ENCODE measurements at places on chromosomes 1 and 21. TPM values are rescaled to one million over a fixed set of nuclear protein-coding genes. Genes with fewer than 3 reads are reported as not detected.

Gene COL8A2
- total RNA-seq: not detected

Gene CNR2
- total RNA-seq: 0.47 TPM

Gene AGT
- not detected for total RNA-seq

Gene PRAMEF18
- not detected for total RNA-seq

Gene SYNC
- not detected for total RNA-seq

GRCh38 chr1:199242601-199243000 is 603.8 kb downstream of the PTPRC start:
- H3K27ac ChIP-seq: no peak overlapping the region
- peaks cover 1% of the 10 kb centered on the region for H3K36me3 ChIP-seq

DNA sequence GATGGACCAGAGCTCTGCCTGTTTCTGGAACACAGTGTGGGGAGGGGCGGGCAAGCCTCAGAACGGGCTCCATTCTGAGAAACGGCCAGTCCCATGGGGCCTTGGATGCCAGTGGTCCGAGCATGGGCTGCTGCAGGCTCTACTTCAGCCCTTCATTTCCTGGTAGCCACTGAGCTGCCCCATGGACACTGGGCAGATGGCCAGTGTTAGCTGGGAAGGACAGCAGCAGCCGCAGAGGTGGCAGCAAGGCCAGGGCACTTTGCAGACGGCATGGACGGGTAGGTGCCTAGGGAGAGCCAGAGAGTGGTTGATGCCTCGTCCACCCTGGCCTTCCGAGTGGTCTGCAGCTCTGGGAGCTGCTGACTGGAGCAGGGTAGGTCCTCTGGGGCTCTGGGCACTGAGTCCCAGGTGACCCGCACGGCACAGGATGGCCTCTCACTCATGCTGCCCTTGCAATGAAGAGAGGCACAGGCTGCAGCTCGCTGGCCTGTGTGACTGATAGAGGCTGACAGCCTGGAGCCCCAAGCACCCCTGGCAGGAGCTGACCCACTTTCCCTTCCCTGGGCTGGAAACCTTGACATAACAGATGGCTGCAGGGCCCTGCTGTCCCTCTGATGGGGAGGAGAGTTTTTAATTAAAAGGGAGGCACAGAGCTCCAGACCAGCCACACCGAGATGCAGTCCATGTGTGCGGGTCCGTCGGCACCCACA is 87.7 kb upstream of the COL6A1 start:
- H3K27me3 ChIP-seq: peaks cover 15% of the 10 kb centered on the region
- no peaks in the 10 kb centered on the region for H3K36me3 ChIP-seq
- H3K27ac ChIP-seq: no peak overlapping the region
- no peak for DNase-seq
- H3K4me3 ChIP-seq: no peak overlapping the region

- no peak overlapping the region for H3K4me3 ChIP-seq
- H3K4me1 ChIP-seq: peaks cover 30% of the 10 kb centered on the region
- no peak overlapping the region for H3K27ac ChIP-seq
- no peak for DNase-seq
- peaks cover 2% of the 10 kb centered on the region for H3K36me3 ChIP-seq
These were observed 45.7 kb downstream of the MACO1 start for GRCh38 chr1:25476186-25477097.

GRCh38 chr1:37940299-37940947 is 6.4 kb downstream of the INPP5B start:
- H3K36me3 ChIP-seq: peaks cover 18% of the 10 kb centered on the region
- peaks cover 3% of the 10 kb centered on the region for H3K4me1 ChIP-seq
- no peak for DNase-seq
- H3K27ac ChIP-seq: no peak overlapping the region

- no peaks in the 10 kb centered on the region for H3K36me3 ChIP-seq
- H3K27me3 ChIP-seq: no peaks in the 10 kb centered on the region
These were observed 36.3 kb downstream of the PDPN start for GRCh38 chr1:13619909-13620308.

DNA sequence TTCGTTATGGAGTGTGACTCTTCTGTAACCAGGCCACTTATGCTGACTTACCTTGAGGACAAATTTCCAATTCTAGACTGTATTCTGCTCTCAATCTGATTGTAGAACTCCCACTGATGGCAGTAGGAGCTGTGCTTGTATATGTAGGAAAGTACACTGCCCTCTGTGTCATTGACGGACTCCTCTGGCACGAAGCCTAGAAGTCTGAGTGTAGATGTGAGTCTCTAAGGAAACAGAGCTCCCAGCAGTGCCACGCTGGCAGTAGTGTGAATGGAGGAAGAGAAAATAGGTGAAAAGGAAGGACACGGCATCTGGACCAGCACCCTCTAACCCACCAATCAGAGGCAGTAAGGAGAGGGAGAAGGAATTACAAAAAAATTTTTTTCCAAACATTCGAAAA is 130.4 kb upstream of the ADGRL2 start:
- no peaks in the 10 kb centered on the region for H3K4me1 ChIP-seq
- no peaks in the 10 kb centered on the region for H3K27me3 ChIP-seq
- no peak overlapping the region for H3K27ac ChIP-seq
- no peaks in the 10 kb centered on the region for H3K36me3 ChIP-seq

- no peaks in the 10 kb centered on the region for H3K4me1 ChIP-seq
- H3K27me3 ChIP-seq: no peaks in the 10 kb centered on the region
- no peak overlapping the region for H3K27ac ChIP-seq
- H3K36me3 ChIP-seq: no peaks in the 10 kb centered on the region
- no peak overlapping the region for H3K4me3 ChIP-seq
These were observed 89.3 kb downstream of the PLD5 start for GRCh38 chr1:242435200-242435599.

DNA sequence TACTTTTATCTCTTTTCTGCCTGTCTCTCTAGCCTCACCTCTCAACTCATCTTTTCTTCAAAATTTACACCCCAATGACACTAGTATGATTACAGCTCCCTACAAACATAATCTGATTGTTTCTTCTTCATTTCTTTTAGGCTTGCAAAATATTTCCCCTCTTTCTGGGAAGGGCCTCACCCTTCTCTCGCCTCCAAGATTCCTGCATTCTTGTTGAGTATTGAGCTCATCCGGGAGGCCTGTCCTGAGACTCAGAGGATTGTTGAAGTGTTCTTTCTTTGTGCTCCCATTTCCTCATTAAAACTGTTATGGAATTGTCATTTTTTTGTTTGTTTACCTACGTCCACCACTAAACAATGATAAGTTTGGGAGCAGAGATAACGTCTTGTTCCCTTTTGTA is 99.1 kb upstream of the CHRM3 start:
- H3K27me3 ChIP-seq: no peaks in the 10 kb centered on the region
- H3K36me3 ChIP-seq: no peaks in the 10 kb centered on the region
- no peak overlapping the region for H3K27ac ChIP-seq

- no peaks in the 10 kb centered on the region for H3K27me3 ChIP-seq
- no peak overlapping the region for H3K27ac ChIP-seq
- H3K4me1 ChIP-seq: peaks cover 18% of the 10 kb centered on the region
- no peak overlapping the region for H3K4me3 ChIP-seq
These were observed 91.6 kb downstream of the GALNT2 start for GRCh38 chr1:230158415-230159291.

DNA sequence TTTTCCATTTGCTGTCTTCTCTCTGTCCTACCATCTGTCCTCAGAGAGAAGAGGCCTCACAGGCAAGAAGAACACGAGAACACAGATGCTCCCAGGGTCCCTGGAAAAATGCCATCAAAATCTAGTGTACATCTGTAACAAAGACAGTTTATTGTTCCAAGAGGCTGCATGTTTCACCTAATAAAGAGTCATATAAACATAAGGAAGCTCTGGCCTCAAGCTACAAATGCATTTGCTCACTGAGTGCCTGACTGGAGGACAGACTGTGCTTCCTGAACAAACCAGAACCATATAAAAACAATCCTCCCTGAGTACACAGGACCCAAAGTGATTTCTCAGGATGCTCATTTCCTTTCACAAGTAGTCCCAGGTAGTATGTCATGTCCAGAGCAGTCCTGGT is 76.3 kb upstream of the SLC44A3 start:
- H3K4me1 ChIP-seq: peaks cover 4% of the 10 kb centered on the region
- no peak overlapping the region for H3K27ac ChIP-seq
- H3K27me3 ChIP-seq: peaks cover 4% of the 10 kb centered on the region
- no peaks in the 10 kb centered on the region for H3K36me3 ChIP-seq
- no peak for DNase-seq
- H3K4me3 ChIP-seq: no peak overlapping the region

DNA sequence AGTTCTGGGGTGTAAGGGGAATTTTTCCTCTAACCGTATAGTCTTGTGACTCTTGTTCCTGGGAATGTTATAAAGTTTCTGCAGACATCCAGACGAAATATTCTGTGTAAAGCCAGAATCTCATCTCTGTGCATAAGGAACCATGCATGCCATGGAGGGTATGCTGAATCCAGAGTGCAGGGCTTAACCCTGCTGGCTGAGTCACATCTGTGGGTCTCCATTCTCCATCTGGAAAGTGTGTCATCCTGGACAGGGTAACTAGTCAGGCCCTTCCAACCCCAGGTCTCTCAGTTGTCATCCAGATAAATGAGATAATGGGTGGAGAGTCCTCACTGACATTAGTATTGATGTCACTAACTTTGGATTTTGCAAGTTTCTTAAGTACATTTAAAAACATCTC is 48.8 kb downstream of the ATP5PO start:
- no peak overlapping the region for H3K4me3 ChIP-seq
- DNase-seq: no peak
- peaks cover 17% of the 10 kb centered on the region for H3K27me3 ChIP-seq
- no peak overlapping the region for H3K27ac ChIP-seq
- H3K36me3 ChIP-seq: no peaks in the 10 kb centered on the region

DNA sequence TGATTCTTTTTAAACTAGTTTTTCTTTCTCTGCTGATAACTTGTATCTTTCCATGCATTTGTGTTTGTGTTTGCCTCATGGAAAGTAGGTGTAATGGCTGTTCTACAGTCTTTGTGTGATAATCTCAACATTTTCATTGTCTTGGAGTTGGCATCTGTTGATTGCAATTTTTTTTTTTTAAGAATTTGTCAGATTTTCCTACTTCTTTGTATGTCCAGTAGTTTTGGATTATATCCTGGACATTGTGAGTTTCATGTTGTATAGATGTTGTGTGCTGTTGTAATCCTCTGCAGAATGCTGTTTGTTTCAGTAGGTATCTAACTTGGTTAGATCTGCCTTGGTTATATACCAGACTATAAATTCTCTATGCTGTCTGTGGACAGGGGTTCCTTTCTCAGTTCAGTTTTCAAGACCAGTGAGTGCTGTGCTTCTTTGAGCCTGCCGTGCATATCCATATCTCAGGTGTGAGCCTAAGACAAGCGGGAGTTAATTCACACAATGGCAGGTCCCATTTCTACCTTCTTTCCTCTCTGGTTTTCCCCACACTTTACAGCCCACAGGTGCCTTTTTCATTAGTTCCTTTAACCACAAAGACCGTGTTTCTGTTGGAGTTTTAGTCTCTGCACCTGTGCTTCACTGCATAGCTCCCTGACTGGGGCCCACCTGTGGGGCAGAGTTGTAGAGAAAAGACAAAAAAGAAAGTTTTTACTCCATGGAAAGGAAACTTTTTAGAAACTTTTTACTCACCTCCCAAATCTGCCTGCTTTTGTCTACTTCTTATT is 69.9 kb downstream of the ITSN1 start:
- peaks cover 1% of the 10 kb centered on the region for H3K36me3 ChIP-seq
- no peak for DNase-seq
- peaks cover 12% of the 10 kb centered on the region for H3K27me3 ChIP-seq
- no peak overlapping the region for H3K4me3 ChIP-seq
- H3K27ac ChIP-seq: no peak overlapping the region

- no peaks in the 10 kb centered on the region for H3K36me3 ChIP-seq
- no peak overlapping the region for H3K27ac ChIP-seq
- DNase-seq: no peak
- H3K27me3 ChIP-seq: no peaks in the 10 kb centered on the region
- H3K4me3 ChIP-seq: no peak overlapping the region
These were observed 363.7 kb downstream of the NEGR1 start for GRCh38 chr1:71918630-71919029.

DNA sequence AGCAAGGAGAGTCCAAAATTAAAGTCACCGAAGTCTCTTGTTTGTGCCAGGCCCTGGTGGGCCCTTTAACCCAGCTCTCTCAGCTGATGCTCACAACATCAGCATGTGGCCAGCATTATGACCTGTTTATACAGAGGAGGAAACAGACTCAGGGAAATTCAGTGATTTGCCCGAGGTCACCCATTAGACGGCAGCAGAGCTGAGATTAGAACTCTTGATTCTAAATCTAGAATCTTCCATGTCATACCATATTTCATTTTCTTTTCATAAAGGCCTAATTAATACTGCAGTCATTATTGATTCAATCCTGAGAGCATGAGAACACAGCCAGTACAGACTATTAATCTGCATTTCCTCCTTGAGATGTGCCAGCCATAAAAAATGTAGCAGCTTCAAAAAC is 63.7 kb downstream of the KCNN3 start:
- no peak overlapping the region for H3K4me3 ChIP-seq
- no peak overlapping the region for H3K27ac ChIP-seq
- peaks cover 51% of the 10 kb centered on the region for H3K27me3 ChIP-seq
- H3K4me1 ChIP-seq: peaks cover 5% of the 10 kb centered on the region

DNA sequence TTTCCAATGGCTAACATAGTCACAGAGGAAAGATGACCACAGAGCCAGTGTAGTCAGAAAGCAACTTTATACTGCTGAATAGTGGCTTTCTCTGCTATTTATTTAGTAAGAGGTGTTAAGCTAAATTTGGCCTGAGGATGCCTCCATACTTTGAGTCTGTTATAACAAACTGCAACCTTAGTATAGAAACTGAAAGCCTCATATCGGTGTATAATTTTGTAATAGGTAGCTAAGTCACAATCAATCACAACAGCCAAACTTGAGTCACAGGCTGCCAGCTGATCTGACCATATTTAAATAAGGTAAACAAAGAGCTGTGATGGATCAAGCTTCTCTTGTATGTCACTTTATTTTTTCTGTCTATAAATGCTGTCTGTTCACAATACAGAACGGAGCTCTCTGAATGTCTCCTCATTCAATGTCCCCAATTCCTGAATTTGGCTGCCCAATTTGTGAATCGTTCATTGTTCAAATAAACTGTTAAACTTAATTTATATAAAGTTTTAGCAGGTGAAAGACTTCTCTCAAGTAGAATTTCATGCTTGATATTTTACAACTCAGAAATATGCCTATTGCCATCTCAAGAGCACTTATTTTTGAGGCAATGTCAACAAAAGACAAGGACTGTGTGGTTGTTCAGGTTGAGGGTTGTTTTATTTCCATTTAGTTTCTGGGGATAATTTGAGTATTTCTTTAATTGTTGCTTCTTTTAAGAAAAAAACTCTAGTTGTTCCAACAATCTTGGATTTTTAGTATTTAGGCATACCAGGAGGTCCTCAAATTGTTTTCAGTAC is 339.7 kb upstream of the B3GALT2 start:
- peaks cover 14% of the 10 kb centered on the region for H3K36me3 ChIP-seq
- H3K27ac ChIP-seq: no peak overlapping the region
- no peak for DNase-seq
- no peaks in the 10 kb centered on the region for H3K27me3 ChIP-seq

GRCh38 chr1:91135799-91136198 is 114.0 kb upstream of the ZNF644 start:
- no peak for DNase-seq
- H3K4me1 ChIP-seq: no peaks in the 10 kb centered on the region
- peaks cover 19% of the 10 kb centered on the region for H3K27me3 ChIP-seq

Measured in activated CD8-positive, alpha-beta memory T cell treated with anti-CD3 and anti-CD28 coated beads, Interleukin-2, amount 10 ng/mL, durations not matched to agents 7 days and 5 days (primary cell).